Uterus (tissue), 4 donors: ENCODE measurements at places on chromosomes 7 and 10. TPM values are rescaled to one million over a fixed set of nuclear protein-coding genes. Genes with fewer than 3 reads are reported as not detected.

- no peak for DNase-seq
Observed at GRCh38 chr10:5895365-5895764, 5.3 kb downstream of the FBH1 start.

GRCh38 chr7:960269-960871 is 5.9 kb upstream of the ADAP1 start:
- no peak for DNase-seq

DNA sequence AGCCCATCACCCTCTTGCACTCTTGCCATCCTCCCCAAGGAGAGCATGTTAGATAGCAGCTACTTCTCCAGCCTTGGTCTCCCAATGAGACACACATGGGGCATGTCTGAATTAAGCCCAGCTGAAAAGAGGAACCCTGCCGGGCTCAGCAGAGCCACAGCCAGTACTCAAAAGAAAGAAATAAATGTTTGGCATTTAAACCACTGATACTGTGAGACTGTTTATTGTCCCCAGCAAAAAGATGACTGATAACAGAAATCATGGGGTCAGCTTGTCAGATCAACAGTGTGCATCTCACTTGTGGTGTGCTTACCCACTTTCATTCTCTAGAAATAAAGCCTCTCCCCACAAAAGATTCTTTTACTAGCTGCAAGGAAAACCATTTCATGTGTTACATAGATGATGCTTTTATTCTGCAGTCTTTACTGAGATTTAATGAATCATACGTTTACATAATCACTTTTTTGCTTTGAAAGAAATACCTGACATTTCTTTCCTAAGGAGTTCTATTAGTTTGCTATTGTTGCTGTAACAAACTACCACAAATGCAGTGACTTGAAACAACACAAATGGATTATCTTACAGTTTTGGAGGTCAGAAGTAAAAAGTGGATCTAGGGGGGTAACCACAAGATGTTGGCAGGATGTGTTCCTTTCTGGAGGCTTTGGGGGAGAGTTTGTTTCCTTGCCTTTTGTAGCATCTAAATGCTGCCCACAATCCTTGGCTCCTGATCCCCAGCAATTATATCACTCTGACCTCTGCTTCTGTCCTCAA is 20.9 kb downstream of the ANKRD7 start:
- no peak for DNase-seq

- DNase-seq, result no peak
Observed at GRCh38 chr7:37822946-37823345, 25.5 kb upstream of the NME8 start.

DNA sequence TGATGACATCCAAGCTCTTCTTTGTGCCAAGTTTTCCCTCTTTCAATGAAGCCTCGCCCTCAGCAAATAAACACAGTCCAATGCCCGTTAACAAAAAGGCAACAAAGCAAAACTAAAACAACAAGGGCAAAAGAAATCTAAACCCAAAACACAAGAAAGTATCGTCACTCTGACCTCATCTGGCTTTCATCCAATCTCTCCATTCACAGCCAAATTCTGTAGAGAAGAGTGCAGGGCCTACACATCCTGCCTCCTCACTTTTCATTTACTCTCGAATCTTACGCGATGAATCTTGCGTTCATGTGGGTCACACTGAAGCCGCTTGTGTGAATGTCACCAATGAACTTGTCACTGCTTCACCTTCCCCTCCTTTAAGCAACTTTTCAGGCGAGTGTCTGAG is 15.9 kb upstream of the AKR1E2 start:
- no peak for DNase-seq

GRCh38 chr7:7051206-7051877 is 131.0 kb upstream of the C1GALT1 start:
- DNase-seq, result no peak

GRCh38 chr7:20839196-20839735 is 52.6 kb upstream of the SP8 start:
- no peak for DNase-seq

DNA sequence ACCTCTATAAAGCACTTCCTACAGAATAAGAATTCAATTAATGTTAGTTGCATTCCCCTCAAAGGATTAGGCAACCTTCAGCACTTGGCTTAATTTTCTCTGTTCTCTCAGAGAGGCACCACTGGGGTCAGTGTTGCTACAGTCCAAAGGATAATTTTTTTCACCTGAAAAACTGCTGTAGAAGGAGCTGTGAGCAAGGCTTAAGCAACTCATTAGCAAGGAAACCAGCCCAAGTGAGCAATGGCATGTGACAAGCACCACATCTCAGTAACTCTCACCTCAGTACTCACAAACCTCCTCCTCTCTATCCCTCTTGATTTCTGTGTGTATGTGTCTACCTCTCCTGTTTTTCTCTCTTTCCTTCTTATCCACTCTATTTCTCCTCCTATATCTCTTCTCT is 55.9 kb downstream of the DGKI start:
- no peak for DNase-seq

GRCh38 chr7:107232568-107233090 is 63.8 kb downstream of the HBP1 start:
- no peak for DNase-seq

DNA sequence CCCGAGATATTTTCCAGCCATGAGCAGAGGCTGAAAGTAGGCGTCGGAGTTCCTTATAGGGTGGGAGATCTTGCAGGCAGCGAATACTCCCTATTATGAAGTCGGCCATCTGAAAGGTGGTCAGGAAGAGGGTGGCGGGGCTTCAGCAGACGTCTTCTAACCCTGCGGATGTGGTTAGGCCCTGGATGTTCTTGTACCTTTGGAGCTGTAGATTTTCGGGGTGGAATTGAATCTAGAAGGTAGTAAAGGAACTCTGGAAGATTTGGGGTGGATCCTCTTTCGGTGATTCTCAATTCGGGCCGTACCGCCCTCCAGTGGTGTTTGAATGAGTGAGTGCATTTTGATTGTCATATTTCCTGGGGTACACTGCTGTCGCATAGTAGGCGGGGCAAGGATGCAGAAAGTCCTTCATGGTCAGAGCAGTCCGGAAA is 635 bp downstream of the NUP205 start:
- peak; percentile 37 for DNase-seq

GRCh38 chr10:24223953-24224352 is 15.0 kb downstream of the KIAA1217 start:
- peak; percentile 18 for DNase-seq

DNA sequence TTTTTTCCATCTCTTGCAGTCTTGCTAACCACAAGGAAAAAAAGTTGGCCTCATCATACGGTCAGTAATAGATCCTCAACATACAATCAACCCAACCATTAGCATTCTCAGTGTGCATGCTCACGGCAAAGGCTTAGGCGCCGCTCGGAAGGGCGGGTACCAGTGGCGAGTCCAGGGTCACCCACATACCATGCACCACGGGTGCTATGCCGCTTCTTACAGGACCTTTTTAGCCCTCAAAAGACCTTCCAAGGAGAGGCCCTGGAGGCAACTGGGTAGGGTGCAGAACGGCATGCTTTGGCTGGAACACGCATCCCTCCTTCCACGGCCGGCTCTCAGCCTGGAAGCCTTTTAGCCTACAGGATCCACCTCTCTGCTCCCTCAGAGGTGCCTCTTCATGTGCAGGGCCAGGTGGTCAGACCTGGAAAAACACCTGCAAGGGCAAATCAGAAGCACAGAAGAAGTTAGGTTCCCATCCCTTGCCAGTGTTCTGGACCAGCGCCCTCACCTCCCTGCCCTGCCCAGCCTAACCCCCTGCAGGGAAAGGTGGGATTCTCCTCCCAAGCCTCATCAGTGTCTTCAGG is 5.8 kb downstream of the KLF6 start:
- no peak for DNase-seq

GRCh38 chr7:27462575-27463270 is 200.0 kb downstream of the HIBADH start:
- DNase-seq, result peak; percentile 55

GRCh38 chr10:7192061-7192460 is 218.8 kb downstream of the SFMBT2 start:
- DNase-seq, result no peak

GRCh38 chr10:23293145-23293724 is 51.4 kb downstream of the C10orf67 start:
- no peak for DNase-seq

DNA sequence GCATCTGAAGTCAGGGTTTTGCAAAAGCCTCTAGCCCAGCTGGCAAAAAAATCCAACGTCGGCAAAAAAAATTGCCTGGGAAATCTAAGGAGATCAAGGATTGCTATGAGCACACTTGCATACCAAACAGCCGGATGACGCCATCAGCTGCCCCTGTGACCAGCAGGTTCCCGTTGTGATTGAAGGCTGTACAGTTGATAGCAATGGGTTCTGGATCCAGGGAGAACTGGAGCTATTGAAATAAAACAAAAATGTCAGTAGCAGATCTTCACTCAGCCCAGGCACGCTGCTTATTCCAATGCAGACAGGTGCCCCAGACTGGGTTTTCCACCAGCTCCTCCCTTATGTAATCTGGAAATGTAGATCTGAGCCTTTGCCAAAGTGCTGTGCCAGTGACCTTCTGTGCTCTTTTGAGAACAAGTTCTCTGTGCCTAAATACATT is 18.7 kb upstream of the CYREN start:
- no peak for DNase-seq

GRCh38 chr7:143005632-143006260 is 21.2 kb downstream of the OR9A2 start:
- DNase-seq, result no peak

- no peak for DNase-seq
Observed at GRCh38 chr10:3757638-3758490, 27.1 kb downstream of the KLF6 start.

DNA sequence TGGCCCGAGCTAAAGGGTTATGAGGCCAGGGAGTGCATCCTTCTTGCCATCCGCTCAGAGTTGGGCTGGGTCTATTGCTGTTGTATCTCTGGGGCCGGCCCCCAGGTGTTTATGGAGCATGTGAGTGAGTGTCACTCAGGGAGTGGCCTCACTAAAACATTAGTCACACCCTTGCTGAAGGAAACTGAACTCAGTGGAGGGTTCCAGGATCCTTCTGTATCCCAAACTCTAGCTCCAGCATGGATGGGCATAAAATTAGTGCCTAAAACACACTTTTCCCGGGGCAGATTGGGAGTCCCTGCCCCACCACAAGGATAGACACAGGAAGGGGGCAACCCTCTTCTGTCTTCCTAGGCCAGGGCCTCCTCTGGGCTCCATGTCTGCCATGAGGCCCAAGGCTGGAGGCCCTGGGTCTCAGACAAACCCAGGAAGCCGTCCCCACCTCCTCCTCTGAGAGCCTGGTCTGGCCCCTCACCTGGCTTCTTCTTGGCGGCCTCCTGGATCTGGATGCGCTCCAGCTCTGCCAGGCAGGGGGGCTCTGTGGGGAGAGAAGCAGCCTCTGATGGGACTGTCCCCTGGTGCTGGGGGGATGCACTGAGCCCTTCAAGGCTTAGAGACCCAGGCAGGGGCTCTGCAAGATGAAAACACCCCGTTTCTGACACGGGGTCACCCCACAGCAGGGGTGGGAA is 24.5 kb downstream of the SPOCK2 start:
- DNase-seq, result no peak

The FXYD4 gene
- total RNA-seq, result not detected

The CPSF4 gene
- 46.3 TPM for total RNA-seq

The RARRES2 gene
- 257 TPM for total RNA-seq

The RPEL1 gene
- not detected for total RNA-seq

The OR2A42 gene
- not detected for total RNA-seq

The OR2A1 gene
- total RNA-seq, result not detected

The GIMAP1 gene
- total RNA-seq, result 19.1 TPM

The OPALIN gene
- not detected for total RNA-seq

The ACTA2 gene
- 2,685 TPM for total RNA-seq
